Liver (tissue), 10 donors: ENCODE measurements at places on chromosomes 12 and 14. TPM values are rescaled to one million over a fixed set of nuclear protein-coding genes. Genes with fewer than 3 reads are reported as not detected.

GRCh38 chr12:102120564-102120873 lies 536 bp downstream of the PARPBP start:
- no peaks in the 10 kb centered on the region for H3K27me3 ChIP-seq
- H3K36me3 ChIP-seq, result peaks cover 3% of the 10 kb centered on the region
- H3K4me1 ChIP-seq, result peaks cover 4% of the 10 kb centered on the region
- DNase-seq, result no peak
- H3K4me3 ChIP-seq, result peak overlapping the region; percentile 73

DNA sequence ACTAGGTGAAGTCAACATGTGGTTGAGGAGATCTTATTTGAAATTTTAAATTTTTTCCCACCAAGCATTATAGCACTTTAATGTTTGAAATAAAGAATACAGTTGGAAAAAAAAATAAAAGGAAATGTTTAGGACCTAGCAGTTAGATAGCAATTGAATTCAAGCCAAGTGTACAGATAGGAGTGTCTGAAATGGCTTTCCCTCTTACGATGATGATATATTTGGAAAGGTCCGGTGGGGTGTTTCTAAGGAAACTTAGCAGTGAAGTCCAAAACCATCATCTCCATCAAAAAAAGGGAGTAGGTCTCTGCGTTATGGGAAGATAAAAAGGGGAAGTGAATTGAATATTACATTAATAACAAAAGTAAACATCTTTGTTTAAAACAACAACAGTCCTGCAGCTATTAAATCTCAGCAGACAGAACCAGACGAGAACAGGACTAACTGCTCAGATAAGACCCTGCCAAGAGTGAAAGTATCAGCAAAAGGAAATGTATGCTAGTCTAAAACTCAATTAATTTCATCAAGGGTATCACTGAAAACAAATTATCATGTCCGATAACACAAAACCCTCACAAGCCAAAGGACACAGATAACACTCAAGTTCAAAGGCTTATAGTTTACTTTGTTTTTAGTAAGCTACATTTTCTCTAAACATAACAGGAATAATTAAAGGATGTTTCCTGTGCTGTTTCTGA lies 242.0 kb downstream of the BMP4 start:
- H3K36me3 ChIP-seq, result no peaks in the 10 kb centered on the region
- no peaks in the 10 kb centered on the region for H3K27me3 ChIP-seq
- peak overlapping the region; percentile 38 for H3K27ac ChIP-seq
- no peaks in the 10 kb centered on the region for H3K4me1 ChIP-seq
- no peak for DNase-seq

- H3K4me1 ChIP-seq, result no peaks in the 10 kb centered on the region
- no peaks in the 10 kb centered on the region for H3K27me3 ChIP-seq
These were observed 213.7 kb upstream of the BMP4 start for GRCh38 chr14:54170301-54170700.

DNA sequence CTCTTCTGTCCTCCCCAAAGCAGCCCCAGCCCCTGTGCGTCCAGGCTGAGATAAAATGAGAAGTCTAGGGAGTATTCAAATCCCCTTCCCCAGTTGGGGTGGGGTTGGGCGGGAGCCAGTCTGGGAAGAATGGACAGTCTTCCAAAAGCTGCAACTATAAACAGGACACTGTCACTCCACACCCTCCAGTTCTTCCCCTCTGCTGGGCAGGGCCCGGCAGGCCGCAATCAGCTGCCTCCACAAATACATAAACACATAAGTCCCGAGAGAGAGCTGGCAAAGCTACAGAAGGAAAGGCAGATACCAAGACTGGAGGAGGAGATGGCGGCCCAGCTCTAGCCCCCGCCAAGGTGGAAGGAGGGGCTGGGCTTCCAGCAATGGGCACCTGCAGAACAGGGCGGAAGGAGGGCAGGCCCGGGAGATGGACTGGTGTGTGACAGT lies 12.7 kb downstream of the LTBP2 start:
- no peak overlapping the region for H3K27ac ChIP-seq
- no peaks in the 10 kb centered on the region for H3K36me3 ChIP-seq
- H3K4me3 ChIP-seq, result no peak overlapping the region
- H3K4me1 ChIP-seq, result peaks cover 4% of the 10 kb centered on the region
- H3K27me3 ChIP-seq, result no peaks in the 10 kb centered on the region
- DNase-seq, result no peak

DNA sequence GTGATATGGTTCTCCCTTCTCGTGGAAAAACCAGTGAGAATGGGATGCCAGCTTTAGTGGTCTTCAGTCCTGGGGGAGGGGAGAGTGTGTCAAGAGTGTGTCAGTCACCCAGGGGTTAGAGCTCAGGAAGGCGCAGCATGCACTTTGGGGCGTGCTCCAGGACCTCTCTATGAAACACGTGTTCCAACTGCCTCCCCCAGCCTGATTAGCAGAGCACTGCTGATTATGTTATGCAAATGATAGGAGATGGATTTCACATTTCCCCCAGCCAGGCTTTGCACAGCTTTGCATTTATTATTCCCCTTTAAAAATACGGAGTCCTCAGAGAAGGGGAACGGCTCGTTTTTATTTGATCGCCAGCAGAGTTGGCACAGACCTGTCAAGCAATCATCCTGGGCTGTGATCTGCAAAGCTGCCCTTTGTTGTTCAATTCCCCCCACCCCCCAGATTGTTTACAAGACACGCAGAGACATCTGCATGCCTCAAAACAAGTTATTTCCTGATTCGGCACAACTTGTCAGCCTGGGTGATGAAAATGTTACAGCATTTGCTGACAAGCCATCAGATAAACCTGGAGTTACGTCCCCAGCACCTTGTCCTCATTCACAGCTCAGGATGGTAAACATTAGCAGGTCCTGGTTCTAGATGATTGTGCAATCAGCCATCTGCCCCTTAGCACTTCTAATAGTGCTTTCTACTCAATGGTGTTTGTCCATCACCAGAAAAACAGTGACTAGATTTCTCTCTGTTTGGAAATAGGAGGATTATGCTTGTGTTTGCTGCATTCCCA lies 196.5 kb downstream of the NOVA1 start:
- DNase-seq, result no peak
- H3K27me3 ChIP-seq, result no peaks in the 10 kb centered on the region
- peaks cover 5% of the 10 kb centered on the region for H3K4me1 ChIP-seq
- H3K36me3 ChIP-seq, result no peaks in the 10 kb centered on the region
- no peak overlapping the region for H3K27ac ChIP-seq

GRCh38 chr12:126390969-126391566 lies 1325.8 kb downstream of the AACS start:
- no peak overlapping the region for H3K4me3 ChIP-seq
- H3K36me3 ChIP-seq, result no peaks in the 10 kb centered on the region
- no peak for DNase-seq
- H3K4me1 ChIP-seq, result no peaks in the 10 kb centered on the region
- no peaks in the 10 kb centered on the region for H3K27me3 ChIP-seq

GRCh38 chr12:130761537-130762318 lies 45.6 kb upstream of the RIMBP2 start:
- H3K4me3 ChIP-seq, result no peak overlapping the region
- DNase-seq, result peak; percentile 41
- no peaks in the 10 kb centered on the region for H3K36me3 ChIP-seq
- no peaks in the 10 kb centered on the region for H3K4me1 ChIP-seq

DNA sequence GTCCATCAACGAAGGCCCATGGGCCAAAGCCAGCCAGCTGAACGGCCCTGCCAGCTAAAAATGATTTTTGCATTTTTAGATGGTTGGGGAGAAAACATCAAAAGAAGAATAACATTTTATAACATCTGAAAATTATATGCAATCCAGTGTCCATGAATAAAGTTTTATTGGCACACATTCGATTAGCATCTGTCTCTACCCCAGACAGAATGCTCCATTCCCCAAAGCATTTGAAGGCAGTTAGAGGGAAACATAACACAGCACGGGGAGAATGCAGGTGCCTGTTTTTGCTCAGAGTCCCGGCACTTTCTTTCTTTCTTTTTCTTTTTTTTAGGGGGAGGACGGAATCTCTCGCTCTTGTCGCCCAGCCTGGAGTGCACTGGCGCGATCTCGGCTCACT lies 110.7 kb downstream of the ZNF664 start:
- H3K4me1 ChIP-seq, result no peaks in the 10 kb centered on the region
- no peaks in the 10 kb centered on the region for H3K36me3 ChIP-seq
- H3K27me3 ChIP-seq, result no peaks in the 10 kb centered on the region
- no peak overlapping the region for H3K27ac ChIP-seq
- DNase-seq, result no peak
- no peak overlapping the region for H3K4me3 ChIP-seq

DNA sequence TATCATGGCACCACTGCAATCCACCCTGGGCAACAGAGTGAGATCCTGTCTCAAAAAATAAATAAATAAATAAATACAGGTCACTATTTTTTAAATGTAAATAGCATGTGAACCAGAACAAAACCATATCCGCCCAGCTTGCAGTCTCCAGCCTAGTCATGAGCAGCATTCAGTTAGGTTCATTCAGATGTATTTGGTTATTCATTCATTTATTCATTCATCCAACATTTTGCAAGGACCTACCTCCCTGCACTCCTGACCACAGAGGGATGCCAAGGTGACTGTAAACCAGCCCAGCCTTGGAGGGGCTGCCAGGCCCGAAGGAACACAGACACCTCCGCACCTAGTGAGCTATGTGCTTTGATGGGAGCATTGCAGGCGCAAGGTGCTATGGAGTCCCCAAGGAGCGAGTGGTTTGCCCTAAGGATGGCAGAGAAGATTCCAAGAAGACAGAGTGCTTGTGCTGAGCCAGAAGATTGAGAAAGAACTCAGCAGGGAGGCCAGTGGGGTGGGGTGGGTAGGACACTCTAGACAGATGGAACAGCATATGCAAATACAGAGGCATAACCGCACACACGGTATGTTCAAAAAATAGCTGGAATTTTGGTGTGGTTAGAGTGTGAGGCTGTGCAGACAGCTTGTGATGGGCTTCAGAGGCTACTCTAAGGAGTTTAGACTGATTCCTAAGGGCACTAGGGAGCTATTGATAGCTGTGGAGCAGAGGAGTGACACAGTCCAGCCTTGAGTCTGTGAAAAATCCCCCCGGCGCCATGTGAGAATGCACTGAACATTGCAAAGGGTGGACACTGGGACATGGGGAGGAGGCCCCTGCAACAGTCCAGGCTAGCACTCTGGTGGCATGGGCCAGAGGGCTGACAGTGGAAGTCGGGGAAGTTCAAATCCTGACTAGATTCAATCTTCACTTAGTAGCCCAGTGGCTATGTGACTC lies 11.7 kb downstream of the DTX1 start:
- no peak for DNase-seq
- no peaks in the 10 kb centered on the region for H3K27me3 ChIP-seq
- H3K4me1 ChIP-seq, result peaks cover 60% of the 10 kb centered on the region
- no peak overlapping the region for H3K4me3 ChIP-seq

DNA sequence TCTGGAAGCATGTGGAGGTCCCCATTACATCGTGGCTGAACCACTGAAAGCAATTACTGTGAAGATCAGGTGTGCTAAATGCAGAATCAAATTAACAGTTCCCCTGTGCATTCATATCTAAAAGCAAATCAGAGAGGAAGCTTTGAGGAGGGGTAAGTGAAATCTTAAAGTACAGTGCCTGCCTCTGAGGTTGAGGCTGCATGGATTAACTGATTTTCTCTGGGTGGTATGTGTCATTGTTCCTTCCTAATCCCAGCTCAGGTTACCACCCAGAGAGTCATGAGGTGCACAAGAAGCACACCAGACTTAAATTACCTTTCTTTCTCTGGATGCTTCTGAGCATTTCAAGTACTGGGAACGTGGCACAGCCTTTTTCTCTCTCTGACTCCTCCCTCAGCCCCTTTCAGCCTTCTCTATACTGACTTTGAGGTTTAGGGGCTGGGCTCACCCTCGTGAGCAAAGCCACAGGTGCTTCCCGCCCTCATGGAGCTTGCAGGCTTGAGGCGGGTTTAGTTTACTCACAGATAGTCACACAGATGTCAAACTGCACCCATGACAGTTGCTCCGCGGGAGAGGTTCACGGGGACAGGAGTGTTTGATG lies 237.6 kb upstream of the CRY1 start:
- H3K4me1 ChIP-seq, result no peaks in the 10 kb centered on the region
- no peak for DNase-seq
- H3K36me3 ChIP-seq, result no peaks in the 10 kb centered on the region
- no peak overlapping the region for H3K27ac ChIP-seq
- no peak overlapping the region for H3K4me3 ChIP-seq

DNA sequence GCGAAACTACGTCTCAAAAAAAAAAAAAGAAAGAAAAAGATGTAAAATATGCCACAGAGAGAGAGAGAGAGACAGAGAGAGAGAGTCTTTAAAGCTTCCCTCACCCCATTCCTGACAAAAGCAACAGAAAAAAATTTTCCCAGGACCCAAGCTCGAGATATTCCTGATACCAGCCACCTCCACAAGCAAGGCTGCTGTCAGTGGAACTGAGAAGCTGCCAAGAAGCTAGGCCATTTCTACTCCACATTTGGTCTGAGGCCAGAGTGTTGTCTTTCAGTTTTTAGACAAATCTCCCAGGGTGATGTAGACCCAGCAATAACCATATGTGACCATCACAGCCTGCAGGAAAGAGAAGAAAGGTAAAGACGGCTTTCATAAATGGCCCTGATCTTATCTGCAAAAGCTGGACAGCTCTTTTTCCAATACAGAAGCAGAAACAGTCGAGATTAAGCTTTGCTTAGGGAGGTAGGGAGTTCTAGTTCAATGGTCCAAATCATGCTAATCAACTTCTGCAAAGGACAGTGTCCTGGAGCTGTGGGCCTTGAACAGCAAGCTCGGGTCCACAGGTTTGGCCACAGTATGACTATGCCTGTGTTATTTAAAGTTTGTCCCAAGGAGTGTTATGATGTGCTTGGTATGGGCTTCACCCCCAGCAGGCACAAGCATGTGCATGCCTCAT lies 130.3 kb upstream of the NUDT4 start:
- no peaks in the 10 kb centered on the region for H3K36me3 ChIP-seq
- no peak for DNase-seq
- H3K27me3 ChIP-seq, result no peaks in the 10 kb centered on the region
- H3K4me1 ChIP-seq, result no peaks in the 10 kb centered on the region
- no peak overlapping the region for H3K27ac ChIP-seq

DNA sequence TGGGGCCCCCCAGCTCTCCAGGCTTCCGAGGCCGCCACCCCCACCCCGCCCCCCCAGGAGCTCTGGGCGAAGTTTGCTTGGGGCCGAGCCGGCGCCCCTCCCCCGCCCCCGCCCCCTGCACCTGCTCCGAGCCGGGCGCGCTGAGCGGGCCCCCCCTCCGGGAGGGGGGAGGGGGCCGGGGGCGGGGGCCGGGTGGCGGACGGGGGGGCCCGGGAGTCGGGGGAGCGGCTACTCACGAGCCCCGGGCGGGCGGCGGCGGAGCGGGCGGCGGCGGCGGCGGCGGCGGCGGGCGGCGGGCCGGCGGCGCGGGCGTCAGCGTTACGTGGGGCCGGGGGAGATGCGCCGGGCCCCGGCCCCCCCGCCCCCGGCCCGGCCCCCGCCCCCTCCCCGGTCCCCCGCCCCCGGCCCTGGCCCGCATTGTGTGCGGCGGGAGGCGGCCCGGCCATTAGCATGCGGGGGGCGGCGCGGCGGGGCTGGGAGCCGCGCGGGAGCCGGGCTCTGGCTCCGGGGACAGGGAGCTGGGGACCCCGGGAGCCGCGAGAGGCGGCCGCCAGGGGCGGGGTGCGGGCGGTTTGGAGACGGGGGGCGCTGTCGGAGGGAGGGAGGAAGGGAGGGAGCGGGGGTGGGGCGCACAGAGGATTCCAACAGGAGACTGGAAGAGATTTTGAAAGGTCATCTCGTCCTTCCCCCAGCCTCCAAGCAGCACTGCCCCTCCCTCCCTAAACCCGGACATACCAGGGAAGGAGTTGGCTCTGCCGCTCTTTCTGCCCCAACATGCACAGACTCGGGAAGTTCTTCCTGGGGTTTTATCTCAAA lies at the start of gene ZNF219:
Gene ZNF219 (minus strand): TSS at position 580 of the 816 bp plus-strand sequence. CDS start 5,064 bp downstream, outside the sequence.
- peak; percentile 52 for DNase-seq
- no peaks in the 10 kb centered on the region for H3K36me3 ChIP-seq
- peaks cover 9% of the 10 kb centered on the region for H3K4me1 ChIP-seq
- peak within 1 kb of the TSS; percentile 51 for H3K27ac ChIP-seq

Gene TAC3
- total RNA-seq, result not detected

Gene ZFHX2
- total RNA-seq, result 0.14 TPM

Gene ASPG
- total RNA-seq, result 112 TPM

Gene PTPRR
- total RNA-seq, result 0.08 TPM
